Myocyte (in vitro differentiated cells): ENCODE measurements at places on chromosomes 5 and 9. TPM values are rescaled to one million over a fixed set of nuclear protein-coding genes. Genes with fewer than 3 reads are reported as not detected.

- no peak for DNase-seq
Observed at GRCh38 chr9:90029996-90030395, 425.2 kb downstream of the GADD45G start.

TEX48 gene
- not detected in 2 replicates for total RNA-seq

- no peak for DNase-seq
Observed at GRCh38 chr9:6051511-6051950, 36.1 kb upstream of the RANBP6 start.

CLTA gene
- 186 and 193 TPM in 2 replicates for total RNA-seq

CTXN3 gene
- total RNA-seq: not detected in 2 replicates

GRCh38 chr9:33202018-33202417 lies 34.9 kb upstream of the B4GALT1 start:
- no peak for DNase-seq

DNA sequence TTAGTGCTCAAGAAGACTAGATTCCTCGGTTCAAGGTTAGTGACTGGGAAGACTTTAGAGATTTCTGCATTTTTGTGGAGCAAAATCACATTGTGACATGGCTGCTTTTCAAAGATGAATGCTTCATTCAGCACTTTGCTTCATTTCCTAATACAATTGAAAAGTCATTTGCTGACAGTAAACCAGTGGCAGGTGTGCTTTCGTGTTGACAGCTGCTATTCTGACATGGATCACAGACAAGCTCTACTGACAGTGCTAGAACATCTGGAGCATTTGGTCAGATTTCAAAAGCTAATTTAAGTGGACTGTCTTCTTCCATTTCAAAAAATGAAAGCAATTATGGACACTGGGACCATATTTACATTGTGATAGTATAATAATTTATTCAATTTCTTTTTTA lies 1060.1 kb downstream of the PTPRD start:
- no peak for DNase-seq

GRCh38 chr5:113572716-113573115 lies 59.2 kb downstream of the YTHDC2 start:
- no peak for DNase-seq

GRCh38 chr5:129966071-129966470 lies 61.8 kb downstream of the CHSY3 start:
- no peak for DNase-seq

HAVCR2 gene
- 0.37 and 2.4 TPM in 2 replicates for total RNA-seq

DNA sequence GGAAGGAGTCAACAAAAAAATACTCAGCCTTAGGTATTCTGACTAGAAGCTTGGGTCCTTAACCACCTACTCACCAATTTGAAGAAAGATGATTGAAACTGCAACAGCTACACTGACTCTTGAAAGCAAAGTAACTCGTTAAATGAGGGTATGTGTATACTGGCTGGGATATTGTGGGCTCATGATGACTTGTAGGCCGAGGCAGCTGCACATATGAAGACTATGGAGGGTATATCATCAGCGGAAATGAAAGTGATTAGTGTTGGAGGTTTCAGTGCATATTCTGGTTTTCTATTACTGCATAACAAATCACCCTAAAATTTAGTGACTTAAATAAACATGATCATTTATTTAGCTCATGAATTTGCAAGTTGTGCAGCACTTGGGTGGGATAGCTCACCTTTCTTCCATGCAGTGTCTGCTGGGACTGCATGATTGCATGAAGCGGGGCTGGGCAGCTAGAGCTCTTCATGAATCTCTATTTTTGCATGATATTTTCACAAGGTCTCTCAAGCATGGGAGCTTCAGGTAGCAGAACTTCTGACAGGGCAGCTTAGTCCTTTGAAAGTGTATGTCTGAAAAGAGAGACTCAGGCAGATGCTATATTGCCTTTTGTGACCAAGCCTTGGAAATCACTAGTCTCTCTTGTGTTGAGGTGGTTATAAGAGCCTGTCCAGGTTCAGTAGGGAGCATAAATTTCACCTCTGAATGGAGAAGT lies 96.1 kb upstream of the CDKN2B start:
- DNase-seq: no peak

DNA sequence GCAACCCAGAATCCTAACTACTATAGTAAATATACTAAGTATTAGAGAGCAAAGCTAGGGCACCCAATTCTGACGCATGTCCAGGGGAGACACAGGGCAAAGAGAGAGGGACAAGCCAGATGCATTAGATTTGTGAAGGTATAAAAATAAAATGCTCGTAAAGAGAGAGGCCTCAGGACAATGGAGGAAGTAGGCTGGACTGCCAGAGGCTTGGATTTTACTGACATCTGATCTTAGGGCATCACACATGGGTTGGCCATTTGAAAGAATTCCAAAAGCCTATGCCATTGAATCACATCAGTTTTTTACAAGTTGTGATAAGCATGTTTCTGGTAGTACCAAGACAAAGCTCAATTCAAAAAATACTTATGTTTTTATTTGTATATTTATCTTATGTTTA lies 149.3 kb upstream of the MSX2 start:
- no peak for DNase-seq

DNA sequence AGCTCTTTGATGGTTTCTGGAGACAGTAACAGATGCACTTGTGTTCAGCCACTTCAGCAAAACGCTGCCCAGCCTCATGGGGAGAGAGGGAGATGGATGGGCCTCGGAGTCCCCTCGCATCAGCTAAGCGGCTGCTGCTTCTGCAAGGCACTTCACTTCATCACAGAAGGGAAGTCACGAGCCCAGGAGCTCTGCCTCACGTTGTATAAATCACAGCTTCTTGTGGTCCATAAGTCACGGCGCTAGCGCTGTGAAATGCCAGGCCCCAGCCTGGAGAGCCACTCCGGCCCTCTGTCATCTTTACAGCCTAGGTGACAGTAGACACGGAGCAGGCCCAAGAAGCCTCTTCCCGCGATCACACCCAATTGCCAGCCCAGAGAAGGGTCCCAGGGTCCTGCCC lies 23.4 kb downstream of the DBH start:
- no peak for DNase-seq

- DNase-seq: no peak
Observed at GRCh38 chr5:2166979-2167377, 284.3 kb upstream of the IRX4 start.

DNA sequence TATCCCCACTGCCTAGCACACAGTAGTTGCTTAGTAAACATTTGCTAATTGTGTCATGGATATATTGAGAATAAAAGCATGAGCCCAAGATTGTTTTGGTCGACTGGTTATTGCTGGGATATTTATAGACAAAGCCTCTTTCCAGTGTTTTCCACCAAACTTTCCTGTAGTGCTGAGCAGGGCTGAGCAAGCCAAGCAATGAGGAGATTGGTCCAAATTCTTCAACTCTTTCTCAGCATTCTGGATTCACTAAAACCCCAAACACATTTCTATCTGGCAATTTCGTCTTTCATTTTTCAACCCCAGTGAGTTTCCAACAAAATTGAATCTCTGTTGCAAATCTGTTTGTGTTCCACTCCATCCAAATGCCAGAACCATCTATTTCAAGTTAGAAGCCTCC lies 31.9 kb upstream of the TARS1 start:
- DNase-seq: no peak

- DNase-seq: peak; percentile 47
Observed at GRCh38 chr5:130541617-130542221, 623.3 kb downstream of the HINT1 start.

DNA sequence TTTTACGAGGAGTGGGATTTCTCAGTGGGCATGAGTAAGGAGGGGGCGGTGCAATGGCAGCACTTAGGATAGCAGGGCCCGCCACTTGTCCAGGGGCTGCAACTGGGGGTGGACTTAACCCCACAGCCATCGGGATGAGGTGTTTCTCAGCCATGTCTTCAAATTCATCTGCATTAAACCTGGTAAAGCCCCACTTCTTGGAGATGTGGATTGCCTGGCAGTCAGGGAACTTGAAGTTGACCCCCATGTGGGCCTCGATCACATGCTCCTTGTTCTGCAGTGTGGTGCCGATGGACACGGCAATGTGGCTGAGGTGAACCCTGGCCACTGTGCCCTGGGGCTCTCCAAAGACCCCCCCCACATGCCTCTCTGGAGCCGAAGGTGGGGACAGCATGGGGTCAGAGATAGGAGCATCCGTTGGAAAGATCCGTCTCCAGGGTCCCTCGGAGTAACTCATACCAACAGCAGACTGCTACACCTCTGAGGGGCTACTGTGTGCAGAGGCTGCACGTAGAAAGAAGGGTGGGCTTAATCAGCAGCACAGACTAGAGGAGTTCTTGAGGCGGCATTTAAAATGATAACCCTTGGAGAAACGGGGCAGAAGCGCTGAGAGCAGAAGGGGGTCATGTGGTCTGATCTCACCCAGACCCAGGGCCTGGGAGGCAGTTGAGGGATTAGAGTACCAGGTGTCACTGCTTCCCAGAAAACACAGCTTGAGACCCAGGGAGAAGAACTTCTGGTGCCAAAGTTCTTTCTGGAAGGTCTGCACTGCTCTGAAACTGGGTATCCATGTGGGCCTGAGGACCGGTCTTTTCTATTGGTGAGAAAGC lies 141.4 kb downstream of the MTX3 start:
- no peak for DNase-seq

GRCh38 chr9:126630458-126631237 lies 16.9 kb downstream of the LMX1B start:
- DNase-seq: no peak

DNA sequence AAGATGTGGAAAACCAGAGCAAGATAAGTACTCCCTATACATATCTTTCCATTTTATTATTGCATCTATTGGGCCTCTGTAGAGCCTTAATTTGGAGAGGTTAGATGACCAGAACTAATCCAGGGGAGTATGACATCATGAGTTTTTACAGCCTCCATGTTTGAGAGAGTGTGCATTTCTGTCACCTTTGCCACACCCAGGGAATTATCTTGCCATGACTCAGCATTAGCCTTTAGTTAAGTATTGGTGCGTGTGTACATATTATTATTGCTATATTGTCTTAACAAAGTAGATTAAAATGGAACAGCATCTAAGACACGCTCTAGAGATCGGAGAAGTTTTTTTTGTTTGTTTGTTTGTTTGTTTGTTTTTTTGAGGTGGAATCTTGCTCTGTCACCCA lies 27.6 kb downstream of the DIMT1 start:
- DNase-seq: no peak
